Retina (tissue), 1 donor: ENCODE measurements at places on chromosomes 3 and 15.

GRCh38 chr3:105857601-105858000 lies 11.2 kb downstream of the CBLB start:
- DNase-seq = no peak

GRCh38 chr3:12268049-12268735 lies 20.7 kb upstream of the PPARG start:
- no peak for DNase-seq

- no peak for DNase-seq
These were observed 29.1 kb upstream of the KCTD6 start for GRCh38 chr3:58462829-58463180.

DNA sequence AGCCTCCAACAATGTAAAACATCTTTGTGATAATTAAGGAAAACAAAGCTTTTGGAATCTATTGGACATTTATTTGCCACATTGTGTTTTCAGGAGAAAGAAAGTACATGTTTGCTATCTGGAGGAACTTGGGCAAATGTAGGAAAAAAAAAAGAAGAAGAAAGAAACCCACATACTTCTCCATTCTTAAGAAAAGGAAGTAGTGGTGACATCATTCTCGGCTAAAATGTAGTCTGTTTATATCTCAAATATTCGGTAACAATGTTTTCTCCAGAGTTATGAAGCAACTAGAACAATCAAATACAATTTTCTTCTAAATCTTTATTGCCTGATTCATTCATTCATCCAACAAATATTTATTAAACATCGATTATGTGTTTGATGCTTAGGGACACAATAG lies 2.3 kb upstream of the TGFBR2 start:
- no peak for DNase-seq

- DNase-seq = no peak
These were observed 62.5 kb downstream of the LRRC49 start for GRCh38 chr15:70955151-70955550.

DNA sequence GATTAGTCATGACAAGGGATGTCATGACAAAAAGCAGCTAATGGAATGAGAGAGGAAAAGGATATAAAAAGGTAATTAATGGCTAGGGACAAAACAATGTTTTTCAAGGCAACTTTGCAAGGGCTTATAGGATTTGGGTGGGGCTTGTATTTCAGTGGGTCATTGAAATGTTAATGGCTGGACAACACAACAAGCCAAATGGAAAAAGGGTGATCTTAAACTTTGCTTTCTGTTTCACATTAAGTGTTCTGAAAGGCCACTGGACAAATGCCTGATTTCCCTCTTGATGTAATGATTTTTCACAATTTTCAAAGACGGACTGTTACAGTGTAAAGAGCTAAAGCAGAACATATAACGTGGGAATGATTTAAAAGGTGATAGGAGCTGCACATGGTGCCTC lies 345.0 kb downstream of the TUSC7 start:
- no peak for DNase-seq

DNA sequence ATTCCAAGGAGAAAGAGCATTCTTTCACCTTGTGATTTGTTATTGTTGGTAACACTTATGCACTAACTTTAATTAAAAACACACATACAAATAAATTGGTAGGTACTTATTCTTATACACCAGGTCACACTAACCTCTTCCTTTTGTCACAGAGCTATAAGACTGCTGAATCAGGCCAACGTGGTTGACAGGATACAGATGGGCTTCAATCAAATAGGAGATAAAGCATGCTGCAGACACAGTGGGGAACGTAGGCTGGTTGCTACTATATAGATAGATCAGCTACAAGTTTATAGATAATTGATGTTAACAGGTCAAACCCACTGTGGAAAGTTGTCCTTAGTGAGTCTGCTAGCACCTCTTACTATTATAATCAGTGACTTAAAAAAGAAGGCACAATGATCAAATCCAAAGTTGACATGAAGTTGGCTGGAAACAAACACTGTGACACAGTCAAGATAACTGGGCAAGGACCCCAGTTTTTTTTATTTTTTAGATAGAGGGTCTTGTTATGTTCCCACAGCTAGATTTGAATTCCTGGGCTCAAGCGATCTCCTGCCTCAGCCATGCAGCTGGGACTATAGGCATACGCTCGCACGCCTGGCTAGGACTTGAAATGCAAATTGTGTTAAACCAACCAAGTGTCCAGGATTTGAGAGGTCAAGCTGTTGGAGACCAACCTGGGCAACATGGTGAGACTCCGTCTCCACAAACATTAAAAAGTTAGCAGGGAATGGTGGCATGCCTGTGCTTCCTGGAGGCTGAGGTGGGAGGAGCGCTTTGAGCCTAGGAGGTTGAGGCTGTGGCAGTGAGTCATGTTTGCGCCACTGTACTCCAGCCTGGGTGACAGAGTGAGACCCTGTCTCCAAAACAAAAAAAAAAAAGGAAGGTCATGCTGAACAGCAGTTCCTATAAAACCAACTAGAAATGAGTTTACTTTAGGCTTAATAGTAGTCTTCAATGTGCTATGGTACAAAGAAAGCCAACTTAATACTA lies 97.9 kb upstream of the MEX3B start:
- no peak for DNase-seq

- no peak for DNase-seq
These were observed 233.5 kb upstream of the AGTR1 start for GRCh38 chr3:148464246-148464645.

- no peak for DNase-seq
These were observed 20.8 kb upstream of the DUSP7 start for GRCh38 chr3:52076896-52077780.

DNA sequence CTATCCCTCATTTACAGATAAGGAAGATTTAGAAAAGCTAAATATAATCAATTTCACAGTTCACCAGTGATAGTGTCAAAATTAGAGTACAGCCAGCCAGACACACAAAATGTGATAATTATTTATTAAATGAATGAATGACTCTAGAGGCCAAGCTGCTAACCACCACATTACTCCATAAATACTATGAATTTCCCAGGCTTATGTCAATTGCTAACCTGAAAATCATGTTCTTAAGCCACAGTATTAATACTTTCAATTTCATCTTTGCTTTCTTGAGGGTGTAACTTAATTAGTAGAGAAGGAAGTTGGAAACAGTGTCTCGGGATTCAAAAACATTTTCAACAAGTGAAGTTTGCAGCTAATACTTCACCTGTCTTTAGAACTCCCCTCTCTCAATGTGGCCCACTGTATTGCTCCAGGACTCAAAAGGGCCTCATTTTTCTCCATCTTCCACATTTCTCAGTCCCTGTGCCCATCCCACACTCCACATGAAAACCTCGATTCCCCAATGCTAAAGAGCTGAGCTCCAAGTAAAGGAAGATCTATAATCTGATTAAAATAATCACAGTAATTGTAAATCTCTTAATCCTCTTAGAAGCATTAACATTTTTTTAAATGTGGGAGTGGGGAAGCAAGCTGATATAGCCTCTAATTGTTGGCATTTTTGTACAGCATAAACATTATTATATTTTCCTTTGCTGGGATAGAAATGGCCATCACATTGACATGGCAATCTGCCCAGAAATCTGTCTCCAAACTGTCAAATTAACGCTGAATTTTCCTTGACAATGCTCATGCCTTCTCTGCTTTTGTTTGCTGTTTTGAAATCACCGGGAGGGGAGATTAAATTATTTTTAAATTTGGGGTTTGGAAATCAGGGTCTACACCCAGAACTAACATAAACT lies 765.1 kb downstream of the ROBO1 start:
- no peak for DNase-seq

- no peak for DNase-seq
These were observed 318.1 kb downstream of the FOXP1 start for GRCh38 chr3:71265365-71265915.

DNA sequence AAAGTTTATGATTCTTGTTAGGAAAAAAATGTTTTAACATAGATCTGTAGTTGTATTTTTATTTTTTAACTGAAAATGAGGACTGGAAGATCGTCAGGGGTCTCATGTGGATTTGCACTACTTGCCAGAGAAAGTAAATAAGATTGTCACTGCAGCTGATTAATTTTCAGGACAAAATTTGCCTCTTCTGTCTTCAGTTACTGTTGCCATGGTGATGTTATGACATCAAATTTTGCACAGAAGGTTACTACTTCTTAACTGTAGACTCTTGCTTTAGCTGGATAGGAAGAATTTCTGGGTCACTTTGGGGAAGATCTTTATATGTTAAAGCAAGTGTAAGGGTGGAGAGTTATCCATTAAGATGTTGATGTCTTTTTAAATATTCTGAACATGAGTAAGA lies 82.2 kb upstream of the WDR72 start:
- no peak for DNase-seq

DNA sequence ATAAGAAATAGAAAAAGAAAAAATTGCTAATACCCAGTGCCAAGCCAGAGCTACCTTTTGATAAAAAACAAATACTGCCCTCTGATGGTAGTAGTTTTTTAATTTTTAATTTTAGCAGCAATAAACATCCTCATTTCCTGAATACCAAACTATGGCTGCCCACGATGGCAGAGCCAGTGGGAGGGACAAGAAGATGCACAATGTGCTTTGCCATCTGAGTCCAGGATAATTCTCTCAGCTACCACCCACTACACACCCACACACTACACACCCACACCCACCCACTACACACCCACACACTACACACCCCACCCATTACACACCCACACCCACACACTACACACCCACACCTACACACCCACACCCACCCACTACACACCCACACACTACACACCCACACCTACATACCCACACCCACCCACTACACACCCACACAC lies 17.8 kb downstream of the CEP19 start:
- DNase-seq = no peak

DNA sequence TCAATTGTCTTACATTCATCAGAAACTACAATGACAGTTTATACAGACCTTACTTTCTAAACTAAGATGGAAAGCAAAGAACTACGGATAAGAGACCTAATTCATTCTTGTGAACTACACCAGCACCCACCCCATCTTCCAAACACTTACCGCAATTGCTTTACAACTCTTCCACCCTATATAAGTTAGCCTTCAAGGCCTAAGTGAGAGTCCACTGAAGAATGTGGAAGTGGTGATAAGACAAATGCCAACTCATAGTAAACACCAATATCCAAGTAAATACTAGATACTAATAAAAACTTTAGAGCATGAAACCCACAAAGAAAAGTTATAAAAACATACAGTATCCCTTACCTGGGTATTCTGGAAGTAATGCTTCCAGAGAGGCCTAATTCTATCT lies 13.6 kb downstream of the ARF4 start:
- no peak for DNase-seq

- peak; percentile 92 for DNase-seq
These were observed at the start of gene ARHGEF3 for GRCh38 chr3:56801662-56802377. Gene ARHGEF3 (minus strand): TSS chr3:56801949. CDS start chr3:56801798, 151 bp downstream.

- DNase-seq = no peak
These were observed 85.1 kb upstream of the C2CD4B start for GRCh38 chr15:62250186-62250585.

DNA sequence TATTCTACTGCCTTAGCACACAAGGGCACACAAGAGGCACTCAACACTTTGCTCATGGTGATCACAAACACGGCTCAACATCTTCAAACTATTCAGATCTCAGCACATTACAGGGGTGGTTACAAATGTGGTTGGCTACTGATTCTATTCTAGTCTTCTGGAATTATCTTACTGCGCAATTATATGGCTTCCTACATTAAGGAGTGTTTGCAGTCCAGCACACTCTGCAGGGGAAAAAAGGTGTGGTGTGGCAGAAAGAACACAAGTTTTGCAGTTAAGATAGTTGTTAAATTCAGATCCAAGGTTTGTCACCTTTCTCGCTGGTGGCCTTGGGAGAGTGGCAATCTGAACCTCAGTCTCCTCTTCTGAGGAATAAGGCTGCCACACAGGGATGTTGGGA lies 31.9 kb downstream of the IGF2BP2 start:
- DNase-seq = no peak

- DNase-seq = no peak
These were observed 37.3 kb downstream of the UBE3A start for GRCh38 chr15:25401501-25401900.
